ENCODE measurements at places on chromosomes 11 and 22.

GRCh38 chr22:19943082-19944026 lies 1.7 kb upstream of the TXNRD2 start:
- no peak for DNase-seq

DNA sequence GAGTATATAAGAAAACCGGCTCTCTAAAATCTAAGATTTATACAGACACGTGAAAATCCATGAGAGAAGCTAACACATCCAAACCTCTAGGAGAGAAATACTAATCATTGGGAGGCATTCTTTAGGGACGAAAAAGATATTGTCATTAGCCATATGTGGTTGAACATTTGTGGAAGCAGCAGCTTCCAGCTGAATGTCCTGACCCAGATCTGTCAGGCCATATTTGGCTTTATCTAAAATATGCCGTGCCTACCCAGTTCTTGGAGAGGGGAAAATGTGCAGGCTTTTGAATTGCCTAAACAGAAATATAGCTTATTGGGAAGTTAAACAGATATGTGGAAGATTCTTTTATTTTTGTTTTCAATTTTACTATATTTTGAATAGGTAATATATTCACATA lies 6.4 kb downstream of the CCDC89 start:
- no peak for DNase-seq

GRCh38 chr11:129815596-129816461 lies at the start of gene TMEM45B:
TSS of gene TMEM45B (plus strand) at chr11:129815848. CDS start at chr11:129852483, 36,635 bp downstream.
- no peak for DNase-seq

GRCh38 chr11:10451426-10452116 lies 3.5 kb upstream of the AMPD3 start:
- no peak for DNase-seq

All from CD4-positive, alpha-beta T cell treated with Interleukin-4 for 1 hour (primary cell).